ENCODE measurements at places on chromosomes 2 and 18.

DNA sequence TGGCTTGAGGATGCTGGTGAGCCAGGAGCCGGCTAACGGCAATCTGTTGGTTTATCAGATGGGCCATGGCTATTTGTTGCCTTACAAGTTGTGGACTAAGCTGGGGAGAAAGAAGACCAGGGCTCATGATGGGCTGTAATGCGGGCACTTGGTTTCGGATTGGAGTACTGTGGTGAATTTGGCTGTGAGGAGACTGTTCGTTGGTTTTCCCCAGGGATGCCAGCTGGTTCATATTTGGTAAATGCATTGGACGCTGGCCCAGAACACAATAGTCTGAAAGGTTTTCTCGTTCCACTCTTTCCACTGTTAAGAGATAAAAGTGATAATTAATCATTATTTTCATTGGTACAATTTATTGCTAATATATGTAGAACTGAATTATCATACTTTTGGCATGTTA is 108.9 kb downstream of the SATB2 start:
- no peak for DNase-seq

DNA sequence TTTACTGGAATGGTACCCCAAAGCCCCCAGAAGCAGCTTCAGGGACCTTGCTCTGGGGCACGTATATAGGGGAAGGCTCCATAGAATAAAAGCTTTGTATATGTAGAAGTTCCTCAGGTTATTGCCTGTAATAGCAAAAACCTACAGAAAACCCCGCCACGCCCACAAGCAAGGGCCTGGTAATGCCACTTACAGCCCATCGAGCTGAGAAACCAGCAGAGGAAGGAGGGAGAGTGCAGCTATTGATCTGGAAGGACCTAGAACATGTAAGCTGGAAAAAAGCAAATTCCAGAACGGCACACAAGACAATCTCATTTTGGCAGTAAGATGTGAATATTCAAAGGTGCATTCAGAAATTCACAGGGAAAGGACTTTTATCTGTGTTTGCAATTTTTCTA is 15.8 kb downstream of the HS1BP3 start:
- no peak for DNase-seq

- no peak for DNase-seq
Measured at GRCh38 chr18:50869150-50869549, 9.8 kb upstream of the ME2 start.

DNA sequence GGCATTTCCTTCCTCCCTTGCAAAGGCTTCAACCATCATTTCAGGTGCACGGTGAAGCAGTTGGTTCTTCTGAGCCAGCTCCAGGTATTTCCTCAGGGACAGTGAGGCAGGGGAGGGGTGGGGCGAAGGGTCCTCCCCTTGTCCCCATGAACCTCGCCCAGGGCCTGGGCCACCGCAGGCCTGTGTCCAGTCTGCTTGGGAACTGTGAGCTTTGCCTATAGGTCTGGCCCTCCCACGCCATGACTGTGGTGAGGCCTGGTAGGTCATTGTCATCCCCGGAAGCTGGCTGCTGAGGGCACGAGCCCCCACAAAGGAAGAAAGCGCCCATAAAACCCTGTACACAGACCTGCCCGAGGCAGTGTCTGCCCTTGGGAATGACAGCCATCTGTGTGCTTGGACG is 134.3 kb downstream of the ACKR3 start:
- no peak for DNase-seq

GRCh38 chr2:85665264-85665937 is 2.6 kb downstream of the SFTPB start:
- DNase-seq: no peak

DNA sequence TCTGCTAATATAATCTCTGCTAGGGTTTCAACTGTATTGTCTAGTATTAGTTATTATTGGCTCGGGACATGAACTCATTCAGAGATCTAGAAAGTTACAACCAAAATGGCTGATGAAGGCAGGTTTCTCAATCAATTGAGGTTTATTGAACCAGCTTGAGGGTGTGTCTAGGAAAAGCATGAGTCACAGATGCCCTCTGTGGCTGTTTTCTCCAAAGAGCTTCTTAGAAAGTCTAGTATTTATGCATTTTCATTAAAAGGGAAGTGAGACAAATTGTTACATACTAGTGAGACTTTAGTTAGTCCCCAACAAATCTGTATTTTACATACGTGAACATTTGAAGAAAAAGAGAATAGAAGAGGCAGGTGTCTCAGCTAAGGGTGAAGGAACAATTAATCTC is 23.0 kb upstream of the RTTN start:
- DNase-seq: peak; percentile 27

GRCh38 chr2:231144896-231145295 is 20.1 kb upstream of the HTR2B start:
- DNase-seq: no peak

GRCh38 chr18:74040459-74041332 is 106.9 kb downstream of the FBXO15 start:
- peak; percentile 7 for DNase-seq

DNA sequence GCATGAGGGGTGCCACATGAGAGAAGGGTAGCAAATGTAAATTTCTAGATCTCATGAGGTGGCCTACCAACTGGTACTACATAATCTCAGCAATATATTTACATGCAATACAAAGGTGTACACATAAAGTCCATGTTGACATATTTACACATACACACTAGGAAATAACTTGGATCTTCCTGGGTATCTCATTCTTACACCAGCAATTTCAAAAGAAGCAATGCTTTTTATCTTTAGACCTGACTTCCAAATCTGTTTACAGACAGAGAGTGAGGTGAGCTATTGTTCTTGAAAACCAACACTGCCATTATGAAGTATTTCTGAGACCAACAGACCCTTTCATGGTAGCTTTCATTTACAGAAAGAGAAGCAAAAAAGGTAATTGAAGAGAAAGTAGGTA is 184.2 kb downstream of the ERBB4 start:
- no peak for DNase-seq

- peak; percentile 11 for DNase-seq
Measured at GRCh38 chr2:233098618-233099017, 38.5 kb downstream of the INPP5D start.

- DNase-seq: peak; percentile 86
Measured at GRCh38 chr2:217160103-217160743, 300.4 kb upstream of the TNP1 start.

GRCh38 chr2:214808981-214809750 is at the start of gene BARD1:
Gene BARD1 (minus strand): TSS chr2:214809683. CDS start chr2:214809569, 114 bp downstream.
- DNase-seq: peak; percentile 76

DNA sequence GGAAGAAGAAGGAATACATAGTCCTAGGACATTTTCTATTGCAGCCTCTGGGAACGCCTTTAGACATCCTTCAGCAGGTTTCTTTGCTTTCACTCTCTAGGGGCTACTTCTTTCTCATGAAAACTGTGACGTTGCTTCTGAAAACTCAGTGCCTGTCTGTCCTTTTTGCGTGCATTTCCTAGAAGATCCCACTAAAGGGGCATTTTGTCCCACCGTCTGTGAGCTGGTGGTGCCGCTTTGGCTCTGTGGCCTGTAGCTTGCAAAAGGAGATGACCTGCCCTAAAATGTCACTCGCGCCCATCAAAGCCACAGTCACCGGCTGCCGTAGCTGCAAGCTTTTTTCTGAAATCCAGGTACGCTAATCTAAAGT is 579 bp downstream of the STAT4 start:
- no peak for DNase-seq

GRCh38 chr2:120583851-120584570 is 151.7 kb upstream of the GLI2 start:
- no peak for DNase-seq

DNA sequence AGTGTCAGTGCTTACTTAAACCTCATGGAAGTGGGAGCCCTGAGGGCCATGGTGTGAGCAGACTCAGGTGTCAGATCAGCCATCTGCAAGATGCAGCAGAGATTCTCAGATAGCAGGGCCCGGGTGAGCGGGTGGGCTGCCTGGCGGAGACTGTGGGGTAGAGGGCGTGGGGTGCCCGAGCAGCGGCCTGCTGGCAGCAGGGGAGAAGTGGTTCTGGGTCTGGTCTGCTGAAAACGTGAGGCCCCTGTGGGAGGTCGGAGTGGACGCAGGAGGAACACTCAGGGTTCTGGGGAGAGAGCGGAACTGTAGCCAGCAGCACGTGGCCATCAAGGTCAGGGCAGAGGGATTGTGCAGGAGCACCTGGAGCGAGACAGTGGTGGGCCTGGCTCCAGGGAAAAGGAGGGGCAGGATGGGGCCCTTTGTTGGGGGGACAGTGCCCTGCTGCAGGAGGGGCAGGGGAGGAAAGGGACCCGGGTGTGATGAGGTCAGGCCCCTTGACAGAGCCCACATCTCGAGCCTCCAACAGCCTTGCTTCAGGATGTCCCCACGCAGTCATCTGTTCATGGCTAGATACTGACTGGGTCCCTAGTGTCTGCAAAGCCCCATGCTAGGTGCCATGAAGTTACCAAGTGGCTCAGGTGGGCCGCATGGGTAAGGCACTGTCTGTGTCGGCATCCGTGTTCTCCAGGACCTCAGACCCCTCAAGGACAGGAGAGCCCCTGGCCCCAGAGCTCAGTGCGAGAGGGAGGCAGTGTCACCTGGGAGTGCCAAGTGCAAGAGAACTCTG is 2.7 kb upstream of the ESPNL start:
- no peak for DNase-seq

DNA sequence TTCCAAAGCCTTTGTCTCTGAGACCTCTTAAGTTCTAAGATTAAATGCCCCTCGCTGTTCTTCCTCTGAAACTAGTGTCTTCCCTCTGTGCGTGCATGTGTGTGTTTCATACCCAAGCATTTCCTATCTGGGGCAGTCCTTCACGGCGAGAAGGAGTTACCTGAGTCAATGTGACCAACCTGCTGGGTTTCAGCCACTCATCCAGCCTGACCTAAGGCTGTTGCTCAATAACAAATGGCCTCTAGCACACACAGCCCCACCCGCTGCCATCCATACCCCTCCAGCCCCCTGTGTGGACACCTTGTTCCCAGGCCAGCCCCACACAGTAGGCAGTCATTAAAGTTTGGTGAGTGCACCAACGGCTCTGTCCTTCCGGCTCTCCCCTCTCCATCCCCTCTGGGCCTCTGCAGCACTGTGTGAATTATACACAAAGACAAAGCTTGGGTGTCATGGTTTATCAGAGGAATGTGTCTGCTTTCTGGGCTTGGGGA is 53.8 kb upstream of the FOSL2 start:
- DNase-seq: no peak

GRCh38 chr2:84906108-84906899 is 848 bp downstream of the TMSB10 start:
- no peak for DNase-seq

DNA sequence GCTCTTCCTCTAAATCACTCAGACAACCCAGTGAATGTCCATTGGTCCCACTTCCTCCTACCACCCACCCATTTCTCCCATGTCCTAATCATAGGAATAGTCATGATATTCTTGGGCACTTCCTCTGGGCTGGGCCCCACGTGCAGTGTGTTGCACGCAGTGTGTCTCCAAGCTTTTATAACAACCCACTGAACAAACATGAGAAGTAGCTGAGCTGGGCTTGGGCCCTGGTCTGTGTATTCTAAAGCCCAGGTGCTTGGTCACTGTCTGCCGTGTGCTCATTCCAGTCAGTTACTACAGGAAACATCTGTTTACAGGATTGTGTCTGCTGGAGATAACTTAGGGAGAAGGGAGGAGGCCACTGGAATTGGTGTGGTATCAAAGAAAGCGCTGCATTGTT is 64.2 kb upstream of the THOC1 start:
- DNase-seq: no peak

DNA sequence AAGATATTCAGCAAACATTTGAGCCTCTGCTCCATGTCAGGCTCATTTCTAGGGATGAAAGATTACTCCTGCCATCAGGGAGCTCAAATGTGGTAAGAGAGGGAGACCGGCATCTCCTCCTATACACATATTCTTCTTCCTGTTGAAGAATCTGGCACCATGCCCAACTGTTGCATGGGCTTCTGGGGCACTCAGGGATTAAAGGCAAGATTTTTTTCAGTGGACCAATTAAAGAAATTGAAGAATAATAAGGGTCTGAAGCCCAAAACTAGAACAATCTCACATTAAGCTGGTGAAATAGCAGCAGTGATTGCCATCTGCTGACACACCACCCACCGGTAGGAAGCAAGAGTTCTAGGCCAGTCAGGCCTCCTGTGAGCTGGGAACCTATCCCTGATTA is 145.4 kb upstream of the LYPD6 start:
- DNase-seq: no peak
